ENCODE measurements at places on chromosomes 1 and 21.

DNA sequence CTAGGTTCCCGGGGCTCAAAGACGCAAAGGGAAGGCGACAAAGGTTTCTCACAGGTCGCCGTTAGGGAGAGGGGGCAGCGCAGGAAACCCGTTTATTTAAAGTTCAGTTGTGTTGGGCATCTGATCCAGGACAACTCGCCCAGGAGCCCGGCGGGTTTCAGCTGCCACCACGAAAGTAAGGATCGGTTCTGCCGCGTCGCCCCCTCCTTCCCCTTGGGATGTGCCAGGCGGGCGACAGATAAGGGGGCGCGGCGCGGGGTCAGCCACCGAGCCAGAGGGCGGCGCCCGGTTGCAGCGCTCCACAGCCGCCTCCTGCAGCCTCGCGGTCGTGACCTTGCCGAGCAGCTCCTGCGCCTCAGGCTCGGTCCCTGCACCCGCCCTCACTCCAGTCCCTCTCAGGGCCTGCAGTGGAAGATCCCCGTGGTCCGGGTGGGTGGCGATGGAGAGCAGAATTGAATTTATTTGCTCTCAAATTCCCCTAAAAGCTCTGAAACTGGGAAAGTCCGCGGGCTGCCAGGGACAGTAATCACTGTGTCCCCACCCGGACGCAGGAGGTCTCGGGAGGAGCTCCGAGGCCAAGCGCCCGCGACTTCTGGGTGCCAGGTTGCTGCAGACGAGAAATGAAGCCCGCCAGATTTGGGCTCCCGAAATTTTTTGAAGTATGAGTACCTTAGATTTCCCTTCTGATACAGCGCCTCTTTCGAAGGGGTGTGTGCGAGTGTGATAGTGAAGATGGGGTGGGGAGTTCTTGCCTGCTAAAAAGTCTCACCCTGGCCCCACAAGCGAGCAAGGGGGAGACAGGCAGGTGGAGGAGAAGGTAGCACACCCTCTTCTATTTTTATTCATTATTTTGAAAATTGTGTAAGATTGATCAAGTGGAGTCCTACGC is 28.4 kb upstream of the NFIA start:
- no peak for DNase-seq

- peak; percentile 20 for DNase-seq
Measured at GRCh38 chr1:192839162-192840066, 30.6 kb downstream of the RGS2 start.

DNA sequence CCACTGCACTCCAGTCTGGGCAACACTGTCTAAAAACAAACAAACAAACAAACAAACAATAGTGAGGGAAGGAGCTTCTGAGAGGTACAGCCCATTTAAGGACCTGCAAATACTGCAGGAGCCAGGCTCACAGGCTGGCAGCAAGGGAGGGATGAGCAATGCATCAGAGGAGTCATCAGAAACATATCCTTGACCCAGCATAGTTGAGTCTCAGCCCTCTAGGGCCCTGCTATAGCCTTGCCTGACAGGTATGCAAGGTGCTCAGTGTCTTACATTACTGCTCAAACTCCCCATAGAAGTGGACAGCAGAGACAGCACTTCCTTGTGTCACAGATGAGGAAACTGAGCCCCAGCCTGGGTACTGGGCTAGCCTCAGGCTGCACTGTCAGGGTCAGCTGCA is 7.3 kb upstream of the TTC4 start:
- DNase-seq: no peak

GRCh38 chr1:145805057-145805456 is 18.8 kb downstream of the RNF115 start:
- no peak for DNase-seq

DNA sequence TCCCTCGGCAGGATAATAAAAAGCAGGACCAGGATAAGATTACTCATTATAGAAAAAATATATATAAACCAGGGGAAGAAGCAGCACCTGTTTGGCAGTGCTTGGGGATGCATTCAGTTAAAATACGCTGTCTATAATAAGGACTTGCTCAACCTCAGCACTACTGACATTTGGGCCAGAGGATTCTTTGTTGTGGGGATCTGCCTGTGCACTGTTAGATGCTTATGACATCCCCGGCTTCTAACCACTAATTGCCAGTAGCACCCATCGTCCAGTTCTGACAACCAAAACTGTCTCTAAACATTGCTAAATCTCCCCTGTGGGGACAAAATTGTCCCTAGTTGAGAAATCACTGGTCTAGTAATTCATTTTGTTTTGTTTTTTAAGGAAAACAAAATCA is 242.1 kb downstream of the SLC45A1 start:
- no peak for DNase-seq

DNA sequence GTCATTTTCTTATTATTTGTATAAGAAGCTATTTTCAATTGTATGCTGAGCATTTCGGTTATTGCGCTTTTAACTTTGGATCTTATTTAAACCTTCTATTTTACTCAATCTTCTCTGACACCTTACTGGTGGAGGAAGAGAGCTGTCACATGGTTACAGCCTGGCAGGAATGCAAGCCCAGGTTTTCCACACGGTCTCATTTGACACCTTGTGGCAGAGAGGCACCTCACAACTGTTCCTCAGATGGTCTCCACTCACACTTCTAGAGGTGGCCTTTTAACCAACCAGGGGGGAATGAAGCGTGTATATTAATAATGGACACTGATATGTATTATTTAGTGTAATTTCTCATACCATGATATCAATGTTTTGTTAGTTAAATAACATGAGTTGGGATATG is 9.6 kb downstream of the OR2T33 start:
- no peak for DNase-seq

- DNase-seq: no peak
Measured at GRCh38 chr1:155473151-155473821, 89.3 kb downstream of the ASH1L start.

DNA sequence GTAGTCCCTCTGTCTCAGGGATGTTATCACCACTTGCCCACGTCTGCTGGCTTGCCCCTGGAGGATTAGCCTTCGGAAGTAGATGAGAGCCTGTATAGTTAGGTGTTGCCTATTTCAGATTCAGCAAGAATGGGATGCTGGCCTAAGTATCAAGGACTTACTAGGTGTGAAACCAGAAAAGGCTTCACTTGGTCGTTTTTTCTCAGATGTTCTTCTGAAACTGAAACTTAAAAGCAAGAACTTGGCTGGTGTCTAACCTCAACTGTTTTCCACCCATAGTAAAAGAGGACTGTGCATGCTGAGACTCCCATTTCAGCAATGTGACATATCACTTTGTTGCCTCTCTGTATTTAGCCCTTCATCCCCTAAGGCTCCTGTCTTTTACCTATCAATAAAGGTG is 67.0 kb upstream of the LRRC53 start:
- no peak for DNase-seq

- no peak for DNase-seq
Measured at GRCh38 chr1:110505596-110505995, 13.4 kb downstream of the KCNA10 start.

GRCh38 chr21:28908351-28908750 is 84.3 kb downstream of the LTN1 start:
- no peak for DNase-seq

DNA sequence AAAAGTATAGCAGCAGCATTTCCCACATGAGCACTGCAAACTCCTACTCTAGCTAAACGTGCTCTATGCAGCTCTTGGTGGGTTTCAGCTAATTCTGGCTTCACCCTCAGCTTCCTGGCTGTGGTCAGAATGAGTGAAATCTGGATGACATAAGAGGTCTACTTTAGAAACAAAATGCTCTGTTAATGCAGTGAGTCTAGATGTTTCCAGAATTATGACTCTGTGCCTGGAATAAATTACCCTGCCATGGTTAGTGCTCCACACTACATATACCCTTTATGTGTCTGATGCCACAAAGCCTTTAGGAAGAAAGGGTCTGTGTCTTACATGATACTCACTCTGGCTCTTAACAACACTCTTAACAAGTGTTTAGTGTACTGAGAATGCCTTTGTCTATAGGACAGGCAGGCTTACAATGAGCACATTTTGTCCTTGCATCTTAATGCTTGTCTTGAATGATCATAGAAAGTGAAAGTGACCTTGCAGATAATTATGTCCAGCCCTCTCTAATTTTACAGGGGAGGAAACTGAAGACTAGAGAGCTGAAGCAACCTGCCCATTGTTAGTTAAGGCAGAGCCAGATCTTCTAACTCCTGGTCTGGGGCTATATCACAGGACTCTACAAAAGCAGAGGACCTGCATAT is 9.2 kb downstream of the S100A10 start:
- DNase-seq: no peak

GRCh38 chr21:43937891-43938309 is 72.9 kb downstream of the AGPAT3 start:
- no peak for DNase-seq

- DNase-seq: no peak
Measured at GRCh38 chr1:114610546-114611245, 29.3 kb upstream of the BCAS2 start.

All from iPS DF 6.9 (cell line).